ENCODE measurements at places on chromosomes 4 and X.

- H3K27me3 ChIP-seq: no peaks in the 10 kb centered on the region
- H3K4me1 ChIP-seq: peaks cover 23% of the 10 kb centered on the region
- peak; percentile 49 for DNase-seq
Measured at GRCh38 chrX:20059467-20060128, 57.1 kb downstream of the MAP7D2 start.

DNA sequence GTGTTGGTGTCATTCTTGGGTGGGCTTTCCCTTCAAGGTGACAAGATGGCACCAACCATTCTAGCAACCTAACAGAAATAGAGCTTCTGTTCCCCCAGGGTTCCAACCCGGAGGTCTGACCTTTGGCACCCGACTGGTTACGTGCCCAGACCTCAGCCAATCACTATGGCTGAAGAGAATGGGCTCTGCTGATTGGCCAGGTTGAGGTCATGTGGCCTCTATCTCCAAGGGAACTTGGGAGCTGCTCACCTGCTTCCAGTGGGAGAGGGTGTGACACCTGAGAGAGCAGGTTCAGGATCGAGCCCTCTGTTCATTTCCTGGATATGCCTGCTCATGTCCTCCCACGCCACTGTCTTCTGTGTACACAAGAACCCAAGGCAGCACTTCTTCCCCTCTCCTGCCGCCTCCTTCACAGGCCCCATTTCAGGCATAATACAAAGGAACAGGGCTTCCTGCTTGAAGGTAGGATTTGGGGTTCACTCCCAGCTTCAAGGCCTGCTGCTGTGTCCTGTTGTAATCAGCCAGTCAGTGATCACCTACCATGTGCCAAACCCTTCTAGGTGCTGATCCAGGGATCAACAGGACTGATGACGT, 11.0 kb downstream of the SOWAHB start:
- no peak for DNase-seq
- H3K36me3 ChIP-seq: no peaks in the 10 kb centered on the region
- H3K4me3 ChIP-seq: no peak overlapping the region
- no peaks in the 10 kb centered on the region for H3K27me3 ChIP-seq
- H3K27ac ChIP-seq: no peak overlapping the region

DNA sequence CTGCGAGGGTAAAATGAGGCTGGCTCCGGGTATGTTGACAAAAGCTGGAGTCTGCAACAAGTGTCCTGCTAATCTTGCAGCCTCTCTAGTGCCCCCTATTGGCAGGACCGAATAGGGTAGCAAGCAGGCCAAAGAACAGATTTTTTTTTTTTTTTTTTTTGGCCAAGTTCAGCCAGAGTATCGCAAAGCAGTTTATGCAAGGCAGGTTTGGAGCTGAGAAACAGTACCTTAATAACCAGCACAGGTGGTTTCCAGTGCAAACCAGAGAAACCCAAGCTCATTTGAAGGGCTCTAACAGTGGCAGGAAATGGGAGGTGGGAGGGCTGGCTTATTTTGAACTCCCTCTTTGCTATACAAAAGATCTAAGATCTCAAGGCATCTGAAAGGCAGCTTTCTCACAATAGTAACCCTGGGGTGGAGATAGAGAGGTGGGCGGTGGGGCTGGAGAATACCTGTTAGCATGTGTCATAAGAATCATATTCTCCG, 38.2 kb upstream of the OCIAD2 start:
- H3K4me1 ChIP-seq: peaks cover 16% of the 10 kb centered on the region
- peak overlapping the region; percentile 12 for H3K4me3 ChIP-seq
- no peaks in the 10 kb centered on the region for H3K36me3 ChIP-seq
- no peaks in the 10 kb centered on the region for H3K27me3 ChIP-seq
- DNase-seq: peak; percentile 28

- no peaks in the 10 kb centered on the region for H3K36me3 ChIP-seq
- DNase-seq: no peak
- no peak overlapping the region for H3K27ac ChIP-seq
- H3K4me1 ChIP-seq: no peaks in the 10 kb centered on the region
- no peak overlapping the region for H3K4me3 ChIP-seq
- H3K27me3 ChIP-seq: no peaks in the 10 kb centered on the region
Measured at GRCh38 chr4:176422001-176422400, 102.2 kb downstream of the SPCS3 start.

DNA sequence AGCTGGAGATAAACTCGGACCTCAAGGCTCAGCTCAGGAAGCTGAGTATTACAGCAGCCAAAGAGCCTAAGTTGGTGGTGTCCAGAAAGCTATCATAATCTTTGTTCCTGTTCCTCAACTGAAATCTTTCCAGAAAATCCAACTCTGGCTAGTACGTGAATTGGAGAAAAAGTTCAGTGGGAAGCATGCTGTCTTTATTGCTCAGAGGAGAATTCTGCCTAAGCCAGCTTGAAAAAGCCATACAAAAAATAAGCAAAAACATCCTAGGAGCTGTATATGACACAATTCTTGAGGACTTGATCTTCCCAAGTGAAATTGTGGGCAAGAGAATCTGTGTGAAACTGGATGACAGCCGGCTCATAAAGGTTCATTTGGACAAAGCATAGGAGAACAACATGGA, 74.6 kb downstream of the SHISA3 start:
- no peak overlapping the region for H3K27ac ChIP-seq
- no peaks in the 10 kb centered on the region for H3K36me3 ChIP-seq
- H3K4me3 ChIP-seq: no peak overlapping the region
- H3K4me1 ChIP-seq: no peaks in the 10 kb centered on the region
- H3K27me3 ChIP-seq: 0 out of 2 replicates have a peak, but pooled peaks cover 8% of the 10 kb centered on the region
- DNase-seq: no peak

- no peak overlapping the region for H3K4me3 ChIP-seq
- no peak overlapping the region for H3K27ac ChIP-seq
- no peaks in the 10 kb centered on the region for H3K4me1 ChIP-seq
- no peak for DNase-seq
- no peaks in the 10 kb centered on the region for H3K27me3 ChIP-seq
Measured at GRCh38 chr4:10925996-10926395, 241.4 kb upstream of the CLNK start.

DNA sequence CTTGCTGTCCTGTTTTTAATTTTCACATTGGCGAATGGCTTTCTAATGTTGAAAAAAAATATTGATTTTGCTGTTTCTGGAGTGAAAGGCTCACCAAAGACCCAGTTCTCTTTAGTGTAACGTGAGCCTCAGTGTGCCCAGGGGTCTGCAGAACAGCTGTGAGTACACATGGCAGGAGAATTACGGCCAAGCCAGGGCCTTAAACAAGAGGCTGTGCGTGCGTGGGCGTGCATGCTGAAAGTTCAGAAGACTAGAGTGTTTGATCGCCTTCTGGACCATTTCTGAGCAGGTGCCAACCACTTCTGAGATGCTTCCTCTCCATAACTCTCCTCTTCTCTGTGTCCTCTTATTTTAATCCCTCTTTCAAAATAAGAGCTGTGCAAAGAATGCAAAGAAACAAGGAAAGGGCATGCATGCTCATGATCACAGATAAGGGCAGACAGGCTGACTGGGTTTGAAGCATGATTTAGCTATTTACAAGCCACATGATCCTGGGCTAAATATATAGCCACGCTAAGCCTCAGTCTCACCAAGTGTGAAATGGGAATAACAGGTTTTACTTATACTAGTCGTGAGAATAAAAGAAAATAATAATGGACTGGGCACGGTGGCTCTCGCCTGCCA, 9.9 kb downstream of the PHEX start:
- H3K27ac ChIP-seq: no peak overlapping the region
- peaks cover 8% of the 10 kb centered on the region for H3K4me1 ChIP-seq
- no peaks in the 10 kb centered on the region for H3K36me3 ChIP-seq
- no peaks in the 10 kb centered on the region for H3K27me3 ChIP-seq
- no peak overlapping the region for H3K4me3 ChIP-seq
- DNase-seq: no peak

- H3K27me3 ChIP-seq: no peaks in the 10 kb centered on the region
- H3K27ac ChIP-seq: no peak overlapping the region
- peaks cover 2% of the 10 kb centered on the region for H3K4me1 ChIP-seq
- DNase-seq: no peak
- H3K36me3 ChIP-seq: no peaks in the 10 kb centered on the region
Measured at GRCh38 chr4:6338175-6338950, 68.7 kb downstream of the WFS1 start.

- no peak overlapping the region for H3K4me3 ChIP-seq
- no peak for DNase-seq
- H3K36me3 ChIP-seq: no peaks in the 10 kb centered on the region
Measured at GRCh38 chr4:34258176-34258575, 1986.1 kb downstream of the ARAP2 start.

DNA sequence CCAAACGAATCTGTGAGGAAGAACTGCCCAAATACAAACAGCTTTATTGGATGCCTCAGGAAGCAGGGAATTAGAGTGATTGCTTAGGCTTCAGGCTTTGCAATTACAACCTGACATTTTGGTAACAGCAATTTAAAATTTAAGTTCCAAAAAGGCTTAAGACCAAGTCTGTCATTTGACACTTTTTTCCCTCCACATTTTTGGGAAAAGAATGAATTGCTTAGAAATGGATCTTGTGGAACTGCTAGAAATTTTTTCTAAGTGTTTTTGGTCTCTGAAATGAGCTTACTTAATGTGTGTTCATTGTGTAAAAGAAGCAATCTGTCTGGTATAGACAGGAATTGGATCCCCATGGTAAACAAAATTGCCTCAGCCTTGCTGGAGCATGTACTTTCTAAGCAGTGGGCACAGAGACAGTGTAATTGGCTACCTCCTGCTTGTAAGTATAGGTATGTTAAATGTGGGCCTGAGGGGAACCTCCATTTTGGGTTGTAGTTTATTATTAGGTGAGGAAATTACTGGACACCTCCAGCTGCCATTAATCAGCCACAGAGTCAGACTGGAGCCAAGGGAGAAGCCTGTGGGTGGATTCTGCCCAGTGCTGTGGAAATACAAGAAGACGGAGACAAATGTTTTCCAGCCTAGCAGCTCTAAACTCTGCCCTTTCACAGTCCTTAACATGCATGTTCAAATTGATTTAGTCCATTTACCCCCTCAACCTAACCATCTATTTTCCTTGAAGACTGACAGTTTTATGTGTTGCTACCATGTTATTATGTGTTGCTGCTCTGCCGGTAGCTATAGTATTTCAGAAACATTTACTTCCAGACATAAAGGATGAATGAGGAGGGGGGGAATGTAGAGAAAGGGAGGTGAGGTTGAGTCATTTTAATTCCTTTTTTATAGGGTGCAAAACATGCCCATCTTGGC, 473.0 kb downstream of the SPRY1 start:
- H3K27ac ChIP-seq: no peak overlapping the region
- no peak for DNase-seq
- no peaks in the 10 kb centered on the region for H3K27me3 ChIP-seq
- no peaks in the 10 kb centered on the region for H3K4me1 ChIP-seq
- no peak overlapping the region for H3K4me3 ChIP-seq
- H3K36me3 ChIP-seq: no peaks in the 10 kb centered on the region

- H3K4me3 ChIP-seq: no peak overlapping the region
- DNase-seq: peak; percentile 36
- no peaks in the 10 kb centered on the region for H3K36me3 ChIP-seq
- no peaks in the 10 kb centered on the region for H3K27me3 ChIP-seq
Measured at GRCh38 chr4:88646528-88647280, 50.9 kb downstream of the NAP1L5 start.

DNA sequence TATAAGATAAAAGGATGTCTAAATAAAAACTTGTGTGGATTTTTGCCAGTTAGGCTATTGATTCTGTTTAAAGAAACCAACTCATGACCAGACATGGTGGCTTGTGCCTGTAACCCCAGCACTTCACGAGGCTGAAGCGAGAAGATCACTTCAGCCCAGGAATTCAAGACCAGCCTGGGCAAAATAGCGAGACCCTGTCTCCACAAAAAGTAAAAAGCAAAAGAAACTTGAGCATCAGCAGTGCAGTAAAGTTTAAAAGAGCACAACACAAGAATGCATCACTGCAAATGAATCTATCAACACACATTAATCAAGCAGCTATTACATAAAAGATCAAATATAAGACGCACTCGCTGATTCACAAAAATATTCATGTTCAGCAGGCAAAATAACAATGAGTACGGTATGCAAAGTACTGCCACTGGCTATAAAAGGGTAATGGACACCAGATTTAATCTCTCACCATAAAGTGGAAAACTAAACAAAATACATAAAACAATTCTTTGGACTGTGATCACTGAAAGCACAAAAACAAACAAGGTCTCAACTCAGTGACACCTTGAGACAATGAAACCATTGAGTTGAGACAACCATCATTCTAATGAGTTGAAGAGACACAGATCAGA, 41.3 kb downstream of the LRBA start:
- H3K27ac ChIP-seq: no peak overlapping the region
- no peaks in the 10 kb centered on the region for H3K27me3 ChIP-seq
- DNase-seq: no peak
- no peak overlapping the region for H3K4me3 ChIP-seq
- no peaks in the 10 kb centered on the region for H3K4me1 ChIP-seq

- H3K4me1 ChIP-seq: no peaks in the 10 kb centered on the region
- H3K36me3 ChIP-seq: no peaks in the 10 kb centered on the region
- no peak for DNase-seq
Measured at GRCh38 chrX:50801135-50801534, 12.9 kb downstream of the SHROOM4 start.

GRCh38 chr4:183171484-183172267, 72.6 kb downstream of the WWC2 start:
- H3K36me3 ChIP-seq: no peaks in the 10 kb centered on the region
- H3K4me1 ChIP-seq: peaks cover 15% of the 10 kb centered on the region
- no peak overlapping the region for H3K4me3 ChIP-seq
- H3K27ac ChIP-seq: no peak overlapping the region

DNA sequence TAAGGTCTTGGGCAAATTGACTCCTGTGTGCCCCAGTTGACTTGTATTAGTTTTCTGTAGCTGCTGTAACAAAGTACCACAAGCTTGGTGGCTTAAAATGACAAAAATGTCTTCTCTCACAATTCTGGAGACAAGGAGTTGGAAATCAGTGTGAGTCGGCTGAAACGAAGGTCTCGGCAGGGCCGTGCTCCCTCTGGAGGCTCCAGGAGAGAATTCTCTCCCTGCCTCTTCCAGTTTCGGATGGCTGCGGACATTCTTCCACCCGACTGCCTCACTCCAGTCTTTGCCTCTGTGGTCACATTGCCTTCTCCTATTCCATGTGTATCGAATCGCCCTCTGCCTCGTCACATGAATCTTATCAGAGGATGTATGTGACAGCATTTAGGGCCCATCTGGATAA, 66.0 kb upstream of the PHOX2B start:
- H3K4me1 ChIP-seq: no peaks in the 10 kb centered on the region
- H3K4me3 ChIP-seq: no peak overlapping the region
- peak; percentile 7 for DNase-seq
- H3K27ac ChIP-seq: no peak overlapping the region
- no peaks in the 10 kb centered on the region for H3K36me3 ChIP-seq

GRCh38 chr4:94305466-94306225, 37.0 kb downstream of the HPGDS start:
- no peak overlapping the region for H3K4me3 ChIP-seq
- DNase-seq: no peak
- no peaks in the 10 kb centered on the region for H3K27me3 ChIP-seq
- H3K27ac ChIP-seq: no peak overlapping the region

All from PC-9 (cell line).